ENCODE measurements at places on chromosomes 4 and X. TPM values are rescaled to one million over a fixed set of nuclear protein-coding genes. Genes with fewer than 3 reads are reported as not detected.

TMEM31 gene
- total RNA-seq = not detected

CYSLTR1 gene
- not detected for total RNA-seq

ETDA gene
- total RNA-seq = not detected

GAB1 gene
- 24.1 TPM for total RNA-seq

SPON2 gene
- 21.1 TPM for total RNA-seq

ENPEP gene
- total RNA-seq = not detected
